ENCODE measurements at places on chromosomes 6 and 20.

DNA sequence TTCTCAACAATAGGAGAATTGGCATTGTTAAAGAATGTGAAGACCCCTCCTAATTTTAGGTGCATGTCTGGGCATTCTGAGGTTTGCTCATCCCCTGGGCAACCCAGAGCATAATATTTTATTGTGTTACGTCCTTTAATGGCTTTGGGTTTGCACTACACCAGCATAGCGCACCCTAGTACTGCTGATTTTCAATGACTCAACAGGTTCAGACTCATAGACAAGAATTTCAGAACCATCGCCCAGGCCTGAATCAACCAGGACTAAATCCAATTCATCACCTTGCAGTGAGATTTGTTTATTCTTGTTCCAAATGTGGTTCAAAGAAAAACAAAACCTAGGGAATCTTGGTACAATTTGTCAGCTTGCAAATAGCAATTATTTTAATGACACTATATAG is 137.8 kb upstream of the PHACTR1 start:
- DNase-seq = no peak

DNA sequence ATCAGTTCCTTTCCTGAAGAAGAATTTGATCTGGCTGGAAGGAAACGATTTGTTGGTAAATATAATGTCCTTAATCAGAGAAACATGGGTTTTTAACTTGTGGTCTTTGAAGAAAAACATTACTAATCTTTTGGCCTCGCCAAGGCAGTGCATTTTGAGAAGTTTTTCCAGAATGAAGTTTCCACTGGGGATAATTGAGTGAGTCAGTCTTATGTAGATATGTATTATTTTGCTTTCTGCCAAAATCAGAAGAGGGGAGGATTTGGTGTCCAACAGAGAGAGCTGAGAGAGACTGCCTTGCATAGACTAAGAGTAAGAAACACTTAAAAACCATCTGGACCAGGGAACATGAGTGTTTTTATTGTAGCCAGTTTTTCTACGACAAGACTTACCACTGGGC is 79.9 kb downstream of the FNDC1 start:
- DNase-seq = no peak

- no peak for DNase-seq
These were observed 2.1 kb downstream of the FKBP1A start for GRCh38 chr20:1390581-1391403.

DNA sequence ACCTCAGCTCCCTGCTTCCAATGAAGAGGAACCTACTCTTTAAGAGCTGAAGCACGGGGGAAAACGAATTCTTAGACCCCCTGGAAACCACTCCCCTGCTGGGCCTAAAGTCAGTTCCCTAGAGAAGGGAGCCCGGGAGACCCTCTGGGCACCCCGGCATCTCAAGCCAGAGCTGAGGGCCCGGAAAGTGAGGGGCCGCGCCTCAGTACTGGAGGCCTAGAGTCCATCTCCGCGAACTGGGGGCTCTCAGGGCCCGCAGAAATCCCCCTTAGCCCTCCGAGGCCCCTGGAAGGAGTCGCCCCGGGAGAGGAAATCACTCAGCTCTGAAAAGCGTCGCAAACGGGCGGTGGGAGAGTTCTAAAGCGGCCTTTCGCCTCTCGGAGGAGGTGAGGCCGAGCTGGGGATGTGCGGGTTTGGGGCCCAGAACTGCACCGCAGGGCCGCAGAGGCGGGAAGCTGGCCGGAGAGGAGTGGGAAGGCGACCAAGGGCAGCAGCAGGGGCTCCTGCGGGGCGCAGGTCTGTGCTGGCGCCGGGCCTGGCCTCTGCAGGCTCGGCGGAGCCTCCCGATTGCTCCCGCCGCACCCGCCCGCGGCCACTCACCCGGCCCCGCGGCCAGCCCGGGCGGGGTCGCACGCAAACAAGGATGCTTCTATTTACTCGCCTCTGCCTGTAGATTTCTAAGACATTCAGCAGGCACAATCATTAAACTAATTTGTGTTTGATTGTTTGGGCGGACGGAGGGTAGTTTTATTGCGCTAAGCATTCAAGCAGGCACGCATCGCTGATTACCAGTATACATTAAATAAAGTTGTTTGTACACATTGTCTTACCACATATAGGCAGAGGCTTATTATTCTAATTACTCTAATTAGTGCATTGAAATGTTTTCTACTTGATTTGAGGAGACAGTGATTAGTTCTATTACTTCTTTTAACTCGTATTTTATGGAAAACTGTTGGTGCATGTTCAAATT is 9.2 kb downstream of the POU3F2 start:
- no peak for DNase-seq

DNA sequence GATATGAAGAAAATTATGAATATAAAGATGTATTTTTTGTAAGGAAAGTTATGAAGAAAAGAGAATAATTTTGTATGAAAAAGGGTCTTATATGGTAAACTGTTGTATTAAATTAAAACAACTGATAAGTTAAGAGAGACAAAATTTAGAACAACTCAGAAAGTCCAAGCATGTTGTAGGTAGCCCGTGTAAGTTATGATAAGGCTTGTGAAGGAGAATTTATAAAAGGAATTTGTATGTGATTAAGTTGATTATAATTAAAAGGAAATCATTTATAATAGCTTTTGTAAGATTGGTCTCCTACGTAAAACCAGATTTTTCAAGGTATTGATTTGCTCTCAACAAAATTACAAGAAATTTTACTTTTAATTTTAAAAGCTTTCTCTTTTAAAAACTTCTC is 1579.3 kb downstream of the HACE1 start:
- DNase-seq = no peak

- no peak for DNase-seq
These were observed 4.7 kb upstream of the GJA1 start for GRCh38 chr6:121430514-121431460.

- no peak for DNase-seq
These were observed 21.8 kb upstream of the C20orf144 start for GRCh38 chr20:33640287-33640686.

GRCh38 chr6:83605517-83605916 is 93.2 kb downstream of the PRSS35 start:
- no peak for DNase-seq

- no peak for DNase-seq
These were observed 63.2 kb upstream of the TIAM2 start for GRCh38 chr6:154931711-154932424.

GRCh38 chr6:128271527-128271926 is 248.9 kb downstream of the PTPRK start:
- no peak for DNase-seq

- no peak for DNase-seq
These were observed 5.0 kb downstream of the SIM1 start for GRCh38 chr6:100459592-100460184.

GRCh38 chr6:41546475-41546865 is 289 bp downstream of the FOXP4 start:
- no peak for DNase-seq

- DNase-seq = no peak
These were observed 7.7 kb upstream of the KLHL31 start for GRCh38 chr6:53673162-53673727.

GRCh38 chr6:39493777-39494176 is 171.3 kb upstream of the KCNK16 start:
- DNase-seq = no peak

- DNase-seq = no peak
These were observed 170.6 kb upstream of the QKI start for GRCh38 chr6:163243692-163244589.

- no peak for DNase-seq
These were observed 142.3 kb downstream of the UNC5CL start for GRCh38 chr6:40896696-40897095.

DNA sequence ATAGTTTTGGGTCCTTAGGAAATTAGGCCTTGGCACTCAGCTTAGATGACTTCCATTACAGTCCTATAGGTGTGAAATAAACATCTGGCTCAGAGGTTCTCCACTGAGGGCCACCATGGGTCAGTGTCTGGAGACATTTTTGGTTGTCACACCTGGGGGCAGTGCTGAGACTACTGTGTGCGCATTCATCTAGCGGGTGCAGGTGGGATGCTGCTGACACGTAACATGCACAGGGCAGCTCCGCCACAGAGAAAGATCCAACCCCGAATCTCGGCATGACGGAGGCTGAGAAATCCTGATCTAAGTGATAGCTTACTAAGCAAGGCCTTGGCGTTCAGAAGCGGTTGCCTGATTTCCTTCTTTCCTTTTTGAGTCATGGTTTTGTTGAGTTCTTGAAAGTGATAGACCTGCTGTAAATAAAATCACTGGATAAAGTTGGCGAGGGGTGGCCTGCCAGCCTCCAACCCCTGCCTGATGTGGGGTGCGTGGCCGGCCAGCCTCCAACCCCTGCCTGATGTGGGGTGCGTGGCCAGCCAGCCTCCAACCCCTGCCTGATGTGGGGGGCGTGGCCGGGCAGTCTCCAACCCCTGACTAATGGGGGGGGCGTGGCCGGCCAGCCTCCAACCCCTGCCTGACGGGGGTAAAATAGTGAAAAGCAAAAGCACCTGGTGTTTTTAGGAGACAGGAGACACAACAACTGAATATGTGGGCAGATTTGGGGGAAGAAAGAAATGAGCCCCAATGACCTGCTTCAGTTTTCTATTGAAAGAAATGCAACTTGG is 158.1 kb downstream of the CDH26 start:
- no peak for DNase-seq

DNA sequence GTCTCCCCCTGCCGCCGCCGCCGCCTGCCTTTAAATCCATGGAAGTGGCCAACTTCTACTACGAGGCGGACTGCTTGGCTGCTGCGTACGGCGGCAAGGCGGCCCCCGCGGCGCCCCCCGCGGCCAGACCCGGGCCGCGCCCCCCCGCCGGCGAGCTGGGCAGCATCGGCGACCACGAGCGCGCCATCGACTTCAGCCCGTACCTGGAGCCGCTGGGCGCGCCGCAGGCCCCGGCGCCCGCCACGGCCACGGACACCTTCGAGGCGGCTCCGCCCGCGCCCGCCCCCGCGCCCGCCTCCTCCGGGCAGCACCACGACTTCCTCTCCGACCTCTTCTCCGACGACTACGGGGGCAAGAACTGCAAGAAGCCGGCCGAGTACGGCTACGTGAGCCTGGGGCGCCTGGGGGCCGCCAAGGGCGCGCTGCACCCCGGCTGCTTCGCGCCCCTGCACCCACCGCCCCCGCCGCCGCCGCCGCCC is 474 bp downstream of the CEBPB start:
- peak; percentile 17 for DNase-seq

- DNase-seq = no peak
These were observed 631 bp upstream of the PGBD1 start for GRCh38 chr6:28280595-28281287.

DNA sequence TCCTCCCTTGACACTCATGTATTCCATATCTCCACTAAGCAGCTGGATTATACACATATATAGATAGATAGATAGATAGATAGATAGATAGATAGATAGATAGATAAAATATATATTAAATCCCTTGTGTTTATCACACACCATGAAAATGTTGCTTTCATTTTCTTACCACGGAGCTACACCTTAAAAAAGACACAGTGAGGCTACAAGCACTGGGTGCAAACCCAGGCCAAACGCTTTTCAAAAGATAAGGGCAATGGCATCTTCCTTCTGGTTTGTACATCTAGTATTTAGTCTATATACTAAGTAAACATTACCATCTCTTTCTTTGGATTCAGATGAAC is 377.1 kb downstream of the ESR1 start:
- no peak for DNase-seq

DNA sequence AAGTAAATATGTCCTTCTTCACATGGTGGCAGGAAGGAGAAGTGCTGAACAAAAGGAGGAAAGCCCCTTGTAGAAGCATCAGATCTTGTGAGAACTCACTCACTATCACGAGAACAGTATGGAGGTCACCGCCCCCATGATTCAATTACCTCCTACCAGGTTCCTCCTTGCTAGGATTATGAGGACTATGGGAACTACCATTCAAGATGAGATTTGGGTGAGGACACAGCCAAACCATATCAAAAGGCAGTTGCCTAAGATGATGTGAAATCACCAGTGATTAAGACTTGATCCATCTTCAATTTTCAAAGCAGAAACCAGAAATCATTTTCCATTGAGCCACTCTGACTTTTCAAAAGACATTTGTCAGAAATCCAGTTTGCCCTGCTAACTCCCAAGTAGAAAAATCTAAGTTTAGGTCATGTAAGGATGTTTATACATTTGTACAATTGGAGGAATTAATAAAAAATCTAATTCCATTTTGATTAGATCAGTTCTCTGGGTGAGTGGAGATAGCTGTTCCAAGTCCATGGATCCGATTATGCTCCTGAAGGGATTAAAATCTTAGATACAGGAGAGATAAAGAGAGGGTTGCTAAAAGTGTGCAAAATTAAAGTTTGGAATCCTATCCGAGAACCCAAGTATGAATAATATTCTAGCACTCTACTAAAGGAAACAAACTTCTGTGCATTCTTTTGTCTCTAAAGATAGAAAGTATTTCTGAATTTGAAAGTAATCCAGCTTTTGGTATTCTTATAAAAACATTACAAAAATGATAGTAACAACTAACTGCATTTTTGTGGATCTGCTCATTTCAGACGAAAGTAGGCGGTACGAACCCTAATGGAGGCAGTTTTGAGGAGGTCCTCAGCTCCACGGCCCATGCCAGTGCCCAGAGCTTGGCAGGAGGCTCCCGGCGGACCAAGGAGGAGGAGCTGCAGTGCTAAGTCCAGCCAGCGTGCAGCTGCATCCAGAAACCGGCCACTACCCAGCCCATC is 39.5 kb downstream of the HDDC2 start:
- no peak for DNase-seq

DNA sequence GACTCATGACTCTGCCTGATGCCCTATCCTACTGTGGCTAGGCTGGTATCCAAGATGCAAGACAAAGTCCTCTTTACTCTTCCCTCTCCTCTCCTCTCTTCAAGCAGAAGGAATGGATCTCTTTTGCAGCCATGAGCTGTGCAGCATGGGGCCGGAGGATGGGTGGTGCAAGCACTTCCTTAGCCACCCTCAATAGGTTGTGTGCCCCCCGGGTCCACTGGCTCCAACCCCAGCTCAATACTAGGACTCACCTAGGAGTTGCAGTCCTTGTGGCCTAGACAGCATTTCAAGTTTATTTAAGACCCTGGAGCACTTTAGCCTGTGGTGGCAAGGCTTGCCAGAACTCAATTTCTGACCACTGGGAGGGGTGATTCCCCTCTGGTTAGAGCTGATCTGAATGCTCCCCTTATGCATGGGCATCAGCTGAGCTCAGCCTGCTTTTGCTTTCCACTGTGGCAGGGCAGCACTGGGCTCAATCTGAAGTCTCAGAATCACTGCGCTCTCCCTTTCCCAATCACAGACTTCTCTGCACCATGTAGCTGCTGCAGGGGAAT is 29.0 kb upstream of the GRM4 start:
- no peak for DNase-seq

GRCh38 chr6:91013511-91013910 is 426.6 kb upstream of the MAP3K7 start:
- no peak for DNase-seq

- no peak for DNase-seq
These were observed 8.8 kb downstream of the DDR1 start for GRCh38 chr6:30893001-30893591.

DNA sequence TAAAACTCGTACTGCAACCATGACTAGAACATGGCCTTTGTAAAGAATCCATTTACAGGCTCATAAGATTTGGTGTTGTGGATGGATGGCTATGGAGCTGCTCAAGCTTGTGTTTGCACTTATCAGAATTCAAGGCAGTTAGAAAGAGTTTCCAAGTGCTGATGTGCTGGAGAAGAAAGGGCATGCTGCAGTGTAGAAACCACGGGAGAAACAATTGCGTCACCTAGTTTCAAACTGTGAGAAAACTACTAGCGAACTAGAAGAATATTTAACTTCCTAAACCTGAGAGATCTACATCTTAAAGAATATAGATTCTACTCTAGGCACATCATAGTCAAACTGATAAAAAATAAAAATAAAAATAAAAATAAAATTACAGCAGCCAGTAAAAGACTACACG is 116.2 kb downstream of the SGK1 start:
- no peak for DNase-seq

Data from stimulated activated CD8-positive, alpha-beta memory T cell treated with anti-CD3 and anti-CD28 coated beads, Interleukin-7, amount 100 ng/mL, for 1 hour (primary cell).